Right lung (tissue), 10 donors: ENCODE measurements at places on chromosomes 7 and 10. TPM values are rescaled to one million over a fixed set of nuclear protein-coding genes. Genes with fewer than 3 reads are reported as not detected.

- no peak for DNase-seq
Measured at GRCh38 chr7:96026010-96026409, 253.7 kb downstream of the DYNC1I1 start.

DNA sequence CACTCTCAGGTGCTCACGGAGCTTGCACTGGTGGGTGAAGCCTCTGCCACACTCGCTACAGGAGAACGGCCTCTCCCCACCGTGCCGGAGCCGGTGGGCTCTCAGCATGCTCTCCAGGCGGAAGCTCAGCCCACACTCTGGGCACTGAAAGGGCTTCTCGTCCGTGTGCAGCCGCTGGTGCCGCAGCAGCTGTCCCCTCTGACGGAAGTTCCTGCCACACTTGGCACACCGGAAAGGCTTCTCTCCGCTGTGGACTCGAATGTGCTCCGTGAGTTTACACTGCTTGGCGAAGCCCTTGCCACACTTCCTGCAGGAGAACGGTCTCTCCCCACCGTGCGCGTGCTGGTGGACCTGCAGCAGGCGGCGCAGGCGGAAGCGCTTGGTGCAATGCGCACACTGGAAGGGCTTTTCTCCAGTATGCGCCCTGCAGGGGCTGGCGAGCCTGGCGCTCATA lies 19.3 kb downstream of the ZNF786 start:
- DNase-seq: no peak

The SLC13A1 gene
- polyA plus RNA-seq: 0.07 TPM

- no peak for DNase-seq
Measured at GRCh38 chr7:10222976-10223375, 750.7 kb upstream of the PHF14 start.

GRCh38 chr10:111410740-111411139 lies 333.9 kb downstream of the ADRA2A start:
- DNase-seq: no peak

The PLCE1 gene
- polyA plus RNA-seq: 19.8 TPM

The CPA2 gene
- 0.32 TPM for polyA plus RNA-seq

DNA sequence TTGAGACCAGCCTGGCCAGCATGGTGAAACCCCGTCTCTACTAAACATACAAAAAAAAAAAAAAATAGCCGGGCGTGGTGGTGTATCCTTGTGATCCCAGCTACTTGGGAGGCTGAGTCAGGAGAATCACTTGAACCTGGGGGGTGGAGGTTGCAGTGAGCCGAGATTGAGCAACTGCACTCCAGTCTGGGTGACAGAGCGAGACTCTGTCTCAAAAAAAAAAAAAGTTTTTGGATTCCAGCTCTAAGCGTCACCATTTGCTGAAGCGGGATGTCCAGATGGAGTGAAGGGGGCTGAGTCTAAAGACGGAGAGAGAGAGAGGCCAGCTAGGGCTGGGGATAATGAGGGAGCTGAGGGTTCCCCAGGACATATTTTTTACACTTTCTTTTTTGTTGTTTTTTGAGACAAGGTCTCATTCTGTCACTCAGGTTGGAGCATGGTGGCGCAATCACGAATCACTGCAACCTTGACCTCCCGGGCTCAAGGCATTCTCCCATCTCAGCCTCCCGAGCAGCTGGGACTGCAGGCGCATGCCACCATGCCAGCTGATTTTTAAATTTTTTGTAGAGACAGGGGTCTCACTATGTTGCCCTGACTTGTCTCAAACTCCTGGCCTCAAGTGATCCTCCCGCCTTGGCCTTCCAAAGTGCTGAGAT lies 9.4 kb upstream of the HK1 start:
- DNase-seq: no peak

The RNF148 gene
- polyA plus RNA-seq: 0.31 TPM

DNA sequence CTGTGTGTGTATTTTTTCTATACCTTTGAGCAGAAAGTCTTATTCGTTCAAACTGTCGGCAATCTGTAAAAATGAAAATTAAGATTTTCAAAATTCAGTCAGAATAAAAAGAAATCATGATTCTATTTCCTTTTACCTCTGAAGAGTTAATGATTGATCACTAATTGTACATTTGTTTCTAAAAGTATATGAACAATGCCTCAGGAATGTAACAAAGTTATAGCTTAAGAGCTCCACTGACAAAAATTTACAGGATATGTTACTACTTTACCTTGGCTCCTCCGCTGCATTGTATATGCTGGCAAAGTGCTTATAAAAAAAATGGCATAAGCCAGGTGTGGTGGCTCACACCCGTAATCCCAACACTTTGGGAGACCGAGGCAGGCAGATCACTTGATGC lies 225.7 kb downstream of the VTI1A start:
- no peak for DNase-seq

GRCh38 chr10:91909117-91909677 lies at the start of gene FGFBP3:
TSS of gene FGFBP3 (minus strand) at chr10:91909486. CDS start at chr10:91908969, 517 bp downstream.
- DNase-seq: peak; percentile 50

DNA sequence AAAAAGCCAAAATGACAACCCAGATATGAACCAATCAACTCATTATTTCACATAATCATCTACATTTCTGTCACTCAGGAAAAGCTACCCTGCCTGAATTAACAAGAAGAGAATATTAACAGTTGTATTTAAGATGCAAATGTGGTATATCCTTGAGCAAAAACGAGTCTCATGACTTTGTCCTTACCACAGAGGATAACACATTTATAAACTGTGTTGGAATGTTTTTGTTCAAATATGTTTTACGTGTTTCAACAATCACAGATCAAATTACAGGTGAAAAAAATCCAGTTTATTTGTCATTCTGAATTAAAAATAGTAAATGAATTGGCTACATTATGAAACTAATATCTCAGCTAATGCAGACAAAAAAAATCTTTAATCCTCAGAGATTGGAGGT lies 34.6 kb downstream of the CHCHD3 start:
- DNase-seq: no peak

The TAS2R41 gene
- polyA plus RNA-seq: not detected

DNA sequence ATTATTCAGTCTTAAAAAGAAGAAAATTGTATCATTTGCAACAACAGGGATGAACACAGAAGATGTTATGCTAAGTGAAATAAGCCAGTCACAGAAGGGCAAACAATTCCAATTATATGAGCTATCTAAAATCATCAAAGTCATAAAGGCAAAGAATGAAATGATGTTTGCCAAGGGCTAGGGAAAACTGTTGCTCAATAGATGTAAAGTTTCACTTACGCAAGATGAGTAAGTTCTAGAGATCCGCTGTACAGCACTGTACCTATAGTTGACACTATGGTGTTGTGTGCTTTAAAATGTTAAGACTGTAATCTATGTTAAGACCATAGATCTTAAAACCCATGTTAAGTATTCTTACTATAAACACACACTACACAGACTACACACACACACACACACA lies 904.6 kb upstream of the LRRN3 start:
- no peak for DNase-seq

DNA sequence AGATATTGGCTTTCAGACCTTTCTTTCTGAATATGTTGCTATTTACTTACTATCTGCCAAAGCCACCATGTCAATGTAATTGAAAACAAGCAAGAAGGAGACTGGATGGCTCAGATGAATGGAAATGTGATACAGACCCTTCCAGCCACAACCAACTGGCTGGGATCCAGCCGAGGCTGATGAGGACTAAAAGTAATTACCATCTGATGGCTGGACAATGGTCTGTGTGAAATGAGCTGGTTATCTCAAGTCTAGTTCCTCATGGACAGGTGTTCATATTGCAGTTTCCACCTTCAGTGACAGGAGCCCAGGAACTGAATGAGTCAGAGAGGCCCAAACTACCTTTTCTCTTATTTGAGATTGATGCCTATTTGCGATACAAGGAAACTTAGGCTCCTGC lies 267.5 kb downstream of the GATA3 start:
- no peak for DNase-seq

GRCh38 chr10:108684431-108684830 lies 1238.9 kb downstream of the XPNPEP1 start:
- DNase-seq: no peak

GRCh38 chr10:67912331-67912946 lies 28.0 kb downstream of the SIRT1 start:
- no peak for DNase-seq

The FAM200A gene
- 17.0 TPM for polyA plus RNA-seq

The ENO4 gene
- polyA plus RNA-seq: 2.5 TPM

- no peak for DNase-seq
Measured at GRCh38 chr7:30513762-30514161, 9.1 kb upstream of the GGCT start.

The ARHGAP22 gene
- 2.8 TPM for polyA plus RNA-seq

DNA sequence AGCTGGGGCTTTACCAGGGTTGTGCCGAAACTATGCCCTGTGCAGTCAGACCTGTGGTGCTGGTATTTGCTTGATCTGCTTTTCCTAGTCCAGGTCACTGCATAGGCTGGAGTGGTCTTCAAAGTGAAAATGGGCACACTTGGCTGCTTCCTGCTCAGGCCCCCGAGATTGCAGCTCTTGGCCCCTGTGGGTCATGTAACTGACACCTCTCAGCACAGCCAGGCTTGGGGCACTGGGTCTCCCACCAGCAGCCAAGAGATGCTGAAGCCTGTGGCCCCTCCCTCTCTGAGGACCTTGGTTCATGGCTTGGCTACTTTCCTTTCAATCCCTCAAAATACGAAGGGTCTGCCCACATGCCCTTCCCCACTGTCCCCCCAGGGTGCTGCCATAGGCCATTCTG lies 33.7 kb downstream of the PDIA4 start:
- DNase-seq: no peak

GRCh38 chr7:134599371-134599770 lies 47.3 kb upstream of the BPGM start:
- DNase-seq: no peak

DNA sequence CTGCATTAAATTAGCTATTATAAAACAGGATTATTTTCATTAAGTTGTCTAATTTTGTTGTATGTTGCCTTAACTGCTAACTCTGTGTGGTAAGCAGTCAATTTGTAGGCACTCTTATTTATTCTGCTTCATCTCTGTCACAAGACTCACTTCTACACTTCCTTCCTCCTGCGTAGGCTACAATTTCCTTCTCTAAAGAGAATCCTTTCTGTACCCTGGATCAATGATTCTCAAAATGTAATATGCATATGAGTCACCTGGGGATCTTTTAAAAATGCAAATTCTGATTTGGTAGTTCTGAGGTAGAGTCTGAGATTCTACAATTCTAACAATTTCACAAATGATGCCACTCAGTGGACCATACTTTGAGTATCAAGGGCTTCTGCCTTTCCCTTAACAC lies 4.4 kb upstream of the UBE2D1 start:
- no peak for DNase-seq

The CLDN12 gene
- 45.4 TPM for polyA plus RNA-seq

The OIT3 gene
- 1.5 TPM for polyA plus RNA-seq

DNA sequence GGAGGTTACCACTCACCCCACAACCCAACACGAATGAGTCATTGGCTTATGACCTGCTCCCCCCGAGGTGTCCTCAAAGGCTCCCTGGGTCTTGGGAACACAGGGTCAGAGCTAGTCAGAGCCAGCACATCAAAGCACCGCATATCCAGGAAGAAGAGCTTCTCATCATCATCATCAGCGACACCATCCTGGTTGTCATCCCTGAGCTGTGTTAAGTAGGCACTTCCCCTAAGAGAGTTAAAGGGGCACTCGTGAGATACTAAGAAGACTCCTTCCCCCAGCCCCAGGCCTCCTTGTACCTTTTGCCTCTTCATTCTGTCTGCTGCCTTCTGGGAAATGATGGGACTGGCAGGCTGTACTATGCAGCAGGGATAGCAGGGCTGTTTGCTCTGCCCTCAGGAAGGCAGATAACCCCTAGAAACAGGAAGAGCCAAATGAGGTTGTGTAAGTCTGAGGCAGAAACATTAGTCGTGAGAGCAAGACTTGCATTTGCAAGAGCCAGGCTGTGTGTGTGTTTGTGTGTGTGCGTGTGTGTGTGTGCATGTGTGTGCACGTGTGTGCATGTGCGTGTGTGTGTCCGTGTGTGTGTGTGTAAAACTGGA lies 11.1 kb upstream of the CPA1 start:
- DNase-seq: no peak

GRCh38 chr10:7421526-7421925 lies 10.7 kb upstream of the SFMBT2 start:
- no peak for DNase-seq

The ACHE gene
- polyA plus RNA-seq: 2.1 TPM

DNA sequence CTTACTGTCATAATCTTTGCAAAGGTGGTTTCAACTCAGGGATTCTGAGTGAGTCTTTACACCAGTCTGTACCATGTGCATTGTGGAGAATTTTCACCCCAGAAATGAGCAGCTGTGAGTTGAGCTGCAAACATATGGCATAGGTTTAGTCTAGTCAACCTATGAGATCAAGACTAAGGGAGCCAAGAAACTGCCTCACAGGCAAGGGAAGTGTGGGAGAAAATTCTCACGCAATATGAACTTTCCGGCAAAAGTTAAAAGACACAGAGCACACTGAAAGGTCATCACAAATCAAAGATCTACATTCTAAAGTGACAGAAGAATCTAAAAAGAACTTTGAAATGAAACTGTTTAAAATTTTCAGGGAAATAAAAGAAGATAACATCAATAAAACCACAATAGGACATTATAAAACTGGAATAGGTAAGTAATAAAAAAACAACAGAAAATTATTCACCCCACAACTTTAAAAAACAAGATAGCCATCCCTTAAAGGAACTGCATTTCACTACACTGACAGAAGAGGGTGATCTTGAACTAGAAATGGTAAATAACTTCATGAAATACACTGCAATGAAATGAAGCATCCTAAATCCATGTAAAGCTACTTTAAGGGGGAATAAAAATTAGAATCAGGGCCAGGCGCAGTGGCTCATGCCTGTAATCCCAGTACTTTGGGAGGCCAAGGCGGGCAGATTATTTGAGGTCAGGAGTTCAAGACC lies 63.5 kb downstream of the LGI1 start:
- no peak for DNase-seq

- no peak for DNase-seq
Measured at GRCh38 chr7:100894860-100895700, 608 bp downstream of the ACHE start.

DNA sequence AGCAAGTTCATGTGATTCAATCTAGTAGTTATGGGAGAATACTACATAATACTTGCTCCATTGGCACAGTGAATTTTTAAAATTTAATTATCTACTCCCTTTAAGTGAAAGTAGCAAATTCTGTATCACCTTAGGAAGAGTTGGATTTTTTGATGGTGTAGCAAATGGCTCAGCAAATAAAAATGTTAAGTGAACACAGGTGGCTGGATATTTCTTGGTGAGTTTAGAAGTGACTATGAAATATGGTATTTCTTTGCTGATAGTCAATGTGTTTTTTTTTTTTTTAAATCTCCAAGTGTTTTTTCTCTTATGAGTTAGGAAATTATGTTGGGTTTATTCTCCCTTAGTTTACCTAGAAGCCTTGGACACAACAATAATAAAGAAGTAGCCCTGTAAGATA lies 67.8 kb downstream of the CREM start:
- no peak for DNase-seq

DNA sequence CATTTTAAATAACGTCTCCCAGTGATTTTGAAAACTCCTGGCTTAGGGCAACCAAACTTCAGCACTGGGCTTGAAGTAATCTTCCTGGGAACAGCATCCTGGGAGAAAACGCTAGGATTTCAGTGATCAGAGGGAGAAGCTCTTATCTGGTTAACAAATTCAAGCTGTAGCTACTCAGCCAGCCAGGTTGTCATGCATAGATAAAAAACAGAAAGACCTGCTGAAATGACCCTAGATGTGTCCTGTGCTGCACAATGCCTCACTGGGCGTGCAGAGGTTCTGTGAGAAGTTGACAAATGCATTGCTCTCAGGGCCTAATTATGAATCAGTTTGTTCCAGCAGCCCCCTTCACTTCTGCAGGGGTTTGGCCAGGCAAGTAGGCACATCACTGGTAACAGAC lies 68.9 kb upstream of the CHCHD3 start:
- no peak for DNase-seq

The TFEC gene
- polyA plus RNA-seq: 2.0 TPM
